Activated T-cell treated with anti-CD3 and anti-CD28 coated beads, Interleukin-2, amount 50 U/mL, for 72 hours (primary cell): ENCODE measurements at places on chromosomes 4 and X.
A peak's percentile ranks its signal among the peaks of the same experiment; 100 is the strongest.

- no peaks in the 10 kb centered on the region for H3K36me3 ChIP-seq
- no peak overlapping the region for H3K4me3 ChIP-seq
- H3K4me1 ChIP-seq: no peaks in the 10 kb centered on the region
Observed at GRCh38 chr4:8504279-8505007, 63.9 kb downstream of the TRMT44 start.

GRCh38 chr4:100317032-100317864 is 127.0 kb upstream of the DDIT4L start:
- no peaks in the 10 kb centered on the region for H3K4me1 ChIP-seq
- H3K27ac ChIP-seq: no peak overlapping the region
- H3K36me3 ChIP-seq: no peaks in the 10 kb centered on the region
- no peak for DNase-seq

DNA sequence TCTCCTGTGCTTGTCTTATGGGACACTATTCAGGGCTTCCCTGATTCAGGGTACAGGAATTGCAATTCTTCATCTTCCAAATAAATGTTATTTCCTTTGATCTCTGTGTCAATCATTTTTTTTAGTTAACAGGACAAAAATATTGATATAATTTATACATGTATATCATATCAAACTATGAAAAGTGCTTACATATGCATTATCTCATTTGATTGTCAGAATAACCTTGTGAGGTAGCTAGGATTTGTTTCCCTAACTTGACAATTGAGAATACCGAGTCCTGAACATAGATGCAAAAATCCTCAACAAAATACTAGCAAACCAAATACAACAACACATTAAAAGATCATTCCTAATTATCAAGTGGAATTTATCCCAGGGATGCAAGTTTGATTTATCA is 11.5 kb upstream of the SERPINA7 start:
- H3K36me3 ChIP-seq: no peaks in the 10 kb centered on the region
- H3K4me1 ChIP-seq: no peaks in the 10 kb centered on the region
- H3K4me3 ChIP-seq: no peak overlapping the region
- H3K27me3 ChIP-seq: peaks cover 13% of the 10 kb centered on the region

GRCh38 chr4:28357990-28358389 is 1497.3 kb downstream of the STIM2 start:
- DNase-seq: no peak
- no peaks in the 10 kb centered on the region for H3K36me3 ChIP-seq
- no peak overlapping the region for H3K27ac ChIP-seq
- H3K4me1 ChIP-seq: no peaks in the 10 kb centered on the region
- no peaks in the 10 kb centered on the region for H3K27me3 ChIP-seq
- H3K4me3 ChIP-seq: no peak overlapping the region

DNA sequence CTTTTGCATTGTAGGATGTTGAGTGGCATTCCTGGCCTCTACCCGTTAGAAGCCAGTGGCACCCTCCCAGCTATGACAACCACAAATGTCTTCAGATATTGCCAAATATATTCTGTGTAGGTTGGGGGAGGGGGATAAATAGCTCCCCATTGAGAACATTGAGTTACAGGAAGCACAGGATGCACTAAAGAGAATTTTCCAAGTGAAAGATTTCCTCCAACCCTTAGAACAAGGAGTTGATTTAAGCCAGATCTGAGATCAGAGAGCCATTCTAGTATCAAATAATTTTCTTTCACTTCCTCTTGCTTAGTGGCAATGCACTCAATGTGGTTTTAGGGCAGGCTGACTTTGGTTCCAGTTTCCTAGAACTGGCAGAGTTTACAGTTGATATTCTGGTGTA is 436.6 kb downstream of the C4orf33 start:
- no peaks in the 10 kb centered on the region for H3K4me1 ChIP-seq
- no peak overlapping the region for H3K4me3 ChIP-seq
- DNase-seq: no peak
- H3K36me3 ChIP-seq: no peaks in the 10 kb centered on the region

DNA sequence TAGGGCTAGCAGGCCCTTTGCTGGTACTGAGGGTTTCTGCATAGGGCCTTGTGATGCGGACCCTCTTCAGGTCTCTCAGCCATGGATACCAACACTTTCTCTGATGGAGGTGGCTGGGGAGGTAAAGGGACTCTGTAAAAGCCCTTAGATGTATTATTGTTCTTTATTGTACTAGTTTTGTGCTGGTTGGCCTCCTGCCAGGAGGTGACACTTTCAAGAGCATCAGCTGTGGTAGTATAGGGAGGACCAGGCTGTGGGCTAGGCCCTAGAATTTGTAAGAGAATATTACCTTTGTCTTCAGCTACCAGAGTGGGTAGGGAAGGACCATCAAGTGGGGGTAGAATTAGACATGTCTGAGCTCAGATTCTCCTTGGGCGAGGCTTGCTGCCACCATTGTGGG is 936.3 kb downstream of the CENPC start:
- no peak overlapping the region for H3K4me3 ChIP-seq
- no peaks in the 10 kb centered on the region for H3K4me1 ChIP-seq
- no peak overlapping the region for H3K27ac ChIP-seq
- H3K27me3 ChIP-seq: no peaks in the 10 kb centered on the region

DNA sequence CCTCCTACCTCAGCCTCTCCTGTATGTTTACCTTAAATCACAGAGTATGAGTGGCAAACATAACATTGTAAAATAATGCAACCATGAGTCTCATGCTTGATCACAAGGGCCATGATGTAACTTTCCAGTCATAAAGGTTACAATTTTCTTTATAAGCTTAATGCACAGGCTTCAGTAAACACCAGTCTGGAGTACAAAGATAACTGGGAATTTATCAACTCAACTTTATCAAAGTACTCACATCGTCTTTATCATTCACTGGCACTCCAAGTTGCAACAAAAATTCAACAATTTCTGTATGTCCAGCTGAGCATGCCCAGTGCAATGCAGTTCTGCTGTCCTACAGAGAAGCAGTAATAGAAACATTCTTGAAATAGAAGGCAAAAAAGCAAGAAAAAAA is 2.8 kb downstream of the PSMD10 start:
- H3K36me3 ChIP-seq: no peaks in the 10 kb centered on the region
- peak overlapping the region; percentile 43 for H3K4me3 ChIP-seq
- H3K4me1 ChIP-seq: no peaks in the 10 kb centered on the region
- H3K27me3 ChIP-seq: no peaks in the 10 kb centered on the region

DNA sequence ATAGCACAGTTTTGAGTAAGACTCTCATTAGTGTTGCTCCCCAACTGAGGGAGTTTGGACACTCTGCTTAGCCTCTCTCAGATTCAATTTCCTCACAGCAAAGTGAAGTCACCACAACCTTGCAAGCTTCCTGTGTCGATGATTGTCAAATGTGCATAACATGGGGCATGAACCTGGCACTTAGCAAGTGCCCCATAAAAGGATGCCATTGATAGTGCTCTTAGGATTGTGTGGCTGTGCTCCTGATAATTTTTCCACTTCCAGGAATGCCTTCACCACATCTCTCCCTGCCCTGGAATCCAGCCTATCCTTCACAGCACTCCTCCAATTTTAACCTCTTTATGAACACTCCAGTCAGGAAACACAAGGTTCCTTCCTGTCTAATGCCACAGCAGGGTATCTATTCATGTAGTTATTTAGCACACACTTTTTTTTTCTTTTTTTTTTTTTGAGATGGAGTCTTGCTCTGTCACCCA is 309.4 kb downstream of the PPP3CA start:
- DNase-seq: peak; percentile 13
- H3K27ac ChIP-seq: peak overlapping the region; percentile 75
- H3K4me1 ChIP-seq: peaks cover 22% of the 10 kb centered on the region
- peaks cover 1% of the 10 kb centered on the region for H3K36me3 ChIP-seq
- H3K27me3 ChIP-seq: no peaks in the 10 kb centered on the region
- H3K4me3 ChIP-seq: peak overlapping the region; percentile 49

DNA sequence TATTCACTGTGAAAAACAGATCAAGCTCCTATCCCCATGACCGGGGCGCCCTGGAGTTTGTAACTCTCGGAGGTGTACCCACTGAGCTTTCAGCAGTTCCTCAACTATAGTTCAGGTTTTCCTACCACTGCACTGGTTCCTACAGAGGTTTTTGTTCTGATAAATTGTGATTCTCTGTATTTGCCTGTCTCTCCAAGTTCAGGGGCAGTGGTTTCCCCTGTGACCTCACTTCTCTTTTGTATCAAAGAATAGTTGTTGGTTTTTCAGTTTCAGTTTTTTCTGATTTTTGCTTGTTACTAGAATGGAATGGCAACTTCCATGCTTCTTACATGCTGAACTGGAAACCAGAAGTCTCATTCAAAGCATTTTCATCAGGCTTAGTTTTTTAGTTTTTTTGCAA is 56.8 kb upstream of the PLS3 start:
- H3K4me1 ChIP-seq: no peaks in the 10 kb centered on the region
- H3K27me3 ChIP-seq: peaks cover 31% of the 10 kb centered on the region
- DNase-seq: no peak
- no peaks in the 10 kb centered on the region for H3K36me3 ChIP-seq
- no peak overlapping the region for H3K27ac ChIP-seq

- H3K4me1 ChIP-seq: no peaks in the 10 kb centered on the region
- no peaks in the 10 kb centered on the region for H3K27me3 ChIP-seq
Observed at GRCh38 chr4:62226082-62226481, 1026.0 kb downstream of the ADGRL3 start.

- H3K4me3 ChIP-seq: no peak overlapping the region
- H3K27ac ChIP-seq: no peak overlapping the region
- no peak for DNase-seq
- H3K36me3 ChIP-seq: no peaks in the 10 kb centered on the region
Observed at GRCh38 chr4:3317656-3318211, 24.9 kb downstream of the RGS12 start.

DNA sequence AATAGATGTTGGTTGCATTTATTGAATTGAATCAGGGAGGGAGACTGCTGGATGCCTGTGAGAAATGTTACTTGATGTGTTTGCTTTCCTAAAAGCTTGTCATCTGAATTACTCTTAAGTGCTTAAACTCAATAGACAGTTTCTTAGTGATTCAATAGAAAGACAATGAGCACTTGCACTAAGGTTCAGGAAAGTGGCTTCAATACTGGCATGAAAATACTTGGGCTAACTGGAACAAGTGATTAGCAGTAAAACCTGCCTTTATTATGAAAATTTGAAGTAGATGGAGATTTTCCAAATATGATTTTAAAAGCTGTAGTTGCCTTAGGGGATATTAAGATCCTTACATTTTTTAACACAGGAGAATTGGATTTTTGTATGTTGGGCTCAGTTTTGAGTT is 123.3 kb downstream of the RNF150 start:
- DNase-seq: no peak
- H3K36me3 ChIP-seq: no peaks in the 10 kb centered on the region
- H3K27ac ChIP-seq: no peak overlapping the region
- no peak overlapping the region for H3K4me3 ChIP-seq
- H3K27me3 ChIP-seq: no peaks in the 10 kb centered on the region

GRCh38 chrX:23926015-23926414 is 18.2 kb downstream of the CXorf58 start:
- H3K4me1 ChIP-seq: peaks cover 2% of the 10 kb centered on the region
- H3K36me3 ChIP-seq: no peaks in the 10 kb centered on the region
- H3K27me3 ChIP-seq: peaks cover 5% of the 10 kb centered on the region
- no peak overlapping the region for H3K4me3 ChIP-seq

GRCh38 chrX:109350551-109350950 is 131.3 kb downstream of the GUCY2F start:
- DNase-seq: no peak
- H3K4me1 ChIP-seq: no peaks in the 10 kb centered on the region
- no peaks in the 10 kb centered on the region for H3K36me3 ChIP-seq

DNA sequence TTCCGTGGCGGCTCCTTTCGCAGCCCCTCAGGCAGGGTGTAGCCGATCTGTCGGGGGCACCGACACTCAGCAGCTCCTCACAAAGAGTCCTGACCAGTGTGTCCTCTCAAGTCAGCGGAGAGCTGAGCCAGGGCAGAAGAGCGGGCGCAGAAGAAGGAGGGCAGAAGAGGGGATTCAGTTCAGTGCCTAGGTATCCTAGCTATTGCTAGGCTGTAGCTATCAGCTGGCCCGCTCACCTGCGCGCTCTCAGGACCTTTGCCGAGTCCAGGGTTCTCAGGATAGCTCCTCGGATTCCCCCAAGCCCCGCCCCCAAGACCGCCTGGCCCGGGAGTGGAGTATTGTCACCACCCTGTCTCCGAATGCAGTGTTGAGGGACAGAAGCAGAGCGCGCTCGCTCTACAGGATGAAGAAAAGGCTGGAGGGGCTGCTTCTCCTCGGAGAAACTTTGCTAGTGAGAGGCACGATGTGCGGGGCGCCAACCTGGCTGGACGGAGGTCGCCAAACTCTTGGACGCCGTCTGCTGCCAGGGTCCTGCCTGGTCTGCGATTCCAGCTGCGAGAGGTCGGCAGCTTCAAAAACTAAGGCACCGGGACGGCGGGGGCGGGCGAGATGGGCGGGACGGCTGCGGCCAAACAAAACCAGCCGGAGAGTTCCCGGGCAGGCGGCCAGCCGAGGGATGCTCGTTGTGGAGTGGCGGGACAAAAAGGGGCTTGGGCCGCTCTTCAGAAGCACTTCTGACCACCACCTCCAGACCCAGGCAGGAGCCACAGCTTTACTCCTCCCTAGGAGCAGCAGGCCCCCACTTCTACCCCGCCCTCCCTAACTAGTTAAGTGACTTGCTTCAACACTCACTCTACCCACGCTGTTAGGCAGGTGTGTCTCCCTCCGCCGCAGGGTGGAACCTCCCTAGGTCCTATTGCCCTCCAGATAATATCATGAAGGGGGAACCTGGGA is at the start of gene XKRX:
Gene XKRX, minus strand, starts transcription at position 258 of the 954 bp plus-strand sequence. CDS start 613 bp downstream, outside the sequence.
- H3K4me3 ChIP-seq: peak within 1 kb of the TSS; percentile 88
- peaks cover 23% of the 10 kb centered on the region for H3K4me1 ChIP-seq
- peaks cover 26% of the 10 kb centered on the region for H3K27me3 ChIP-seq
- H3K36me3 ChIP-seq: peaks cover 11% of the 10 kb centered on the region

GRCh38 chrX:10471418-10471817 is 149.0 kb downstream of the MID1 start:
- no peak for DNase-seq
- no peak overlapping the region for H3K27ac ChIP-seq
- H3K4me3 ChIP-seq: no peak overlapping the region
- H3K4me1 ChIP-seq: no peaks in the 10 kb centered on the region
- H3K27me3 ChIP-seq: no peaks in the 10 kb centered on the region
- H3K36me3 ChIP-seq: no peaks in the 10 kb centered on the region

GRCh38 chr4:184262901-184263300 is 45.2 kb upstream of the ENPP6 start:
- no peak overlapping the region for H3K27ac ChIP-seq
- no peak for DNase-seq
- peaks cover 51% of the 10 kb centered on the region for H3K4me1 ChIP-seq

DNA sequence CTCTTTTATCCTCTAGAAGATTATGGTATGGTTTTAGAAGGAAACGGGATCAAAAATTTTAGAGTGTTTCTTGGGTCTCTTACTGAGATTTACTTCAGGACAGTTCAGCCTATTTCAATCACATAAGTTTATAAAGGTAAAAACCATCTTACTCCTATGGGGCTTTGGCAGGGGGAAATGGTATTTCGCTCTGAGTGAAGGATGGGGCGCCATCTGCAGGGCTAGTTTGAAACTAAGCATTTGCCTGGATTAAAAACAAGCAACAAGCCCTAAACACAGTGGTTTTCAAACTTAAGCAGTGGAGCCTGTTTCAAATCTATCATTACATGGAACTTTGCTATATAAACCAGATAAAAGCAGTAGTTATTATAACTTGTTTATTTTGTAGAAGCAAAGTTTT is 361.5 kb upstream of the FMR1 start:
- no peaks in the 10 kb centered on the region for H3K27me3 ChIP-seq
- no peaks in the 10 kb centered on the region for H3K4me1 ChIP-seq
- H3K36me3 ChIP-seq: no peaks in the 10 kb centered on the region
- DNase-seq: peak; percentile 7
- H3K27ac ChIP-seq: no peak overlapping the region
